EL (cell line): ENCODE measurements at places on chromosomes 11 and 22.

GRCh38 chr22:17314487-17314886 is 54.8 kb upstream of the CECR2 start:
- DNase-seq, result no peak

DNA sequence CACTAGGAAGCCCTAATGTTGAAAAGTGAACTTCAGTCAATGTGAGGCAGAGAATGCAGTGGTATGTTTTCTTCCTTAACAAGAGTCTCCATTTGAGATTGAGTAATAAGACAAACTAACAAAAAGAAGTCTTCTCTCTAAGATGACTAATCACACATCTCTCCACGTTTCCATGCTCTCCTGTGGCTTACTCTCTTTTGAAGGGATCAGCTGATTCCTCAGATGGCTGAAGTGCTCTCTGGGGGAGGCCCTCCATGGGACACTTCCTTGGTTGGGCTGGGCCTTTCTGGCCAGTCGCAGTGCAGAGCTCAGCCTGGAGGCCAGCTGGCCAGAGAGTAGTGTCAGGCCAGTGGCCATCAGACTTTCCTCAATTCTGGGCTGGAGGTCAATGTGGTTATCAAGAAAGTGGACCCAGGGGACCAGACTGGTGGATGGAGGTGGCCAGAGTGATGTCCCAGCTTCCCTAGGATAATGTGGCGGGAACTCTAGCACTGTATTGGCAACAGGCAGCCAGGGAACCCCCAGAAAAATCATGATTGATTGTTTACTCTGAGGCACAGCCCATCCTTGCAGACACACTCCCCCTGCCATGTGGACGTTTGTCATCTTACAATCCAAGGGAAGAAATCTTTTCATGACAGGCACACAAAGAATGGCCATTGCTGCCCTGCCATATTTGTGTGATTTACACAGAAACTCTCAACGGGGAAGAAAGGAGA is 14.5 kb downstream of the CSRP3 start:
- no peak for DNase-seq

DNA sequence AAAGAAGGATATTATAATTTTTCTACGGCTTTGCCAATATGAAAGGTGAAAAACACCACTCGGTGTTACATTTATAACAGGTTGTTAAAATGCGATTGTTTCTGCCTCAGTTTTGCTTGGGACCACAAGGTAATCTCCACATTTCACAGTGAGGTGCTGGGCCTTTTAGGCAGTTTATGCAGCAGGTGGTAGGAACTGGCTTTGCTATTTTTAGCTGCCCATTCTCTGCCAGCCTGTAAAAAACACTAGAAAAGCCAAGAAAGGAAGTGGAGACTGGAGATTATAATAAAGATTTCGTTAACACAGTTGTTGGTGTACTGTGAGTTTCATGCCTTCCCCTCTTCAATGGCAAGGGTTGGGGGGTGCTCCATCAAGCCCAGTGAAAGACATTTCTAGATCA is 8.0 kb upstream of the MRPL16 start:
- no peak for DNase-seq

GRCh38 chr22:26551568-26551967 is 38.4 kb downstream of the TPST2 start:
- no peak for DNase-seq

DNA sequence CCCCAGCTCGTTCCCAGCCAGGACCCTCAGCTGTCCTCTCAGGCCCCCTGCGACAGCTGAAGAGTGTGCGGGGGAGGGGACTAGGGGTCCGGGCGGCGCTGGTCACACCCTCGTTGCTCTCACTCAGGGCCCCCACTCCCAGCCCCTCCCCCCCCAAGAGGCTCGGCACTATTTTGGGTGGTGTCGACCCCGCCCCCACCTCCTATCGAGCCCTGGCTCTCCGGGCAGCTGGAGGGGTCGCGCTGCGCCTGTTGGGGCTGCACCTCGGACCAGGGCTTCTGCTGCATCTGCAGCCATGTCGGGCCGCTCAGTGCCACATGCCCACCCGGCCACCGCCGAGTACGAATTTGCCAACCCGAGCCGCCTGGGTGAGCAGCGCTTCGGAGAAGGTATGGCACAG is at the start of gene HSPB2:
Gene HSPB2, plus strand, starts transcription at position 200 of the 400 bp plus-strand sequence. Its CDS starts 96 bp downstream, at position 296.
- DNase-seq, result no peak

- DNase-seq, result no peak
Measured at GRCh38 chr11:46267930-46268329, 9.5 kb upstream of the CREB3L1 start.

DNA sequence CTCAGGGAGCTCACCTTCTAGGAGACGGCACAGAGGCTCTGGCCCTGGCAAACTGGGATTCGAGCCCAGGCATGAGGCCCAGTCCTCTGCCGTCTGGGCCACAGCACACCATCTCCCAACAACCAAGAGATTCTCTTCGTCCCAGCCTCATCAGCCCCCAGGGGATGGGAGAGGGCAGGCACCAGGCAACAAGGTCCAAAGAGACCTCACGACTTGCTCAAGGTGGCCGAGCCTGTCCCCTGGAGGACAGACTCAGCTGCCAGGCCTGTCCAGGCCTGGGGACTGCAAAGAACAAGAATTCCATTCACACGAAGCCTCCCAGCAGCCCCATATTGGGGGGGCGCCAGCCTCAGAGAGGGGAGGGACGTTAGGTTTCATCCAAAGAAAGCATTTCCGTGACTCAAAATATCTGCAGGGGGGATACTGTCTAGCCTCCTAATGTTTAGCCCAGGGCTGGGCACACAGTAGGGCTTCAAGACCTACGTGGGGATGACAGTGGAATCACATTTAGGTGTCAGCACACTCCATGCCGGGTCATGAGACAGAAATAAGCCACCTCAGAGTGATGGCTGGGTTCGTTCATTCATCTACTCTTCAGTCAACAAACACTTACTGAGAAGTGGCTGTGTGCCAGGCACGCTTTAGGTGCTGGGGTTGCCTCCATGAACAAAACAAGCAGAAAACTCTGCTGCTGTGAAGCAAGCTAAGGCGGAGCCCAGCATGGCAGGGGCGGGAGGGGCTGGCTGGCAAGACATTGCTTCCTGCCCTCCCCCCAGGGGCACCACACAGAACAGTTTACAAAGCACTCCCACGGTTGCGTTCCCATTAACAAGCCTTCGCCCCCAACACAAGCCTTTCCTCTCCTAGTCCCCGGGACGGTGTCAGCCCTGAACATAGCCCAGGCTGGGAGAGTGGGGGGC is 1.2 kb downstream of the CARNS1 start:
- DNase-seq, result peak; percentile 26

DNA sequence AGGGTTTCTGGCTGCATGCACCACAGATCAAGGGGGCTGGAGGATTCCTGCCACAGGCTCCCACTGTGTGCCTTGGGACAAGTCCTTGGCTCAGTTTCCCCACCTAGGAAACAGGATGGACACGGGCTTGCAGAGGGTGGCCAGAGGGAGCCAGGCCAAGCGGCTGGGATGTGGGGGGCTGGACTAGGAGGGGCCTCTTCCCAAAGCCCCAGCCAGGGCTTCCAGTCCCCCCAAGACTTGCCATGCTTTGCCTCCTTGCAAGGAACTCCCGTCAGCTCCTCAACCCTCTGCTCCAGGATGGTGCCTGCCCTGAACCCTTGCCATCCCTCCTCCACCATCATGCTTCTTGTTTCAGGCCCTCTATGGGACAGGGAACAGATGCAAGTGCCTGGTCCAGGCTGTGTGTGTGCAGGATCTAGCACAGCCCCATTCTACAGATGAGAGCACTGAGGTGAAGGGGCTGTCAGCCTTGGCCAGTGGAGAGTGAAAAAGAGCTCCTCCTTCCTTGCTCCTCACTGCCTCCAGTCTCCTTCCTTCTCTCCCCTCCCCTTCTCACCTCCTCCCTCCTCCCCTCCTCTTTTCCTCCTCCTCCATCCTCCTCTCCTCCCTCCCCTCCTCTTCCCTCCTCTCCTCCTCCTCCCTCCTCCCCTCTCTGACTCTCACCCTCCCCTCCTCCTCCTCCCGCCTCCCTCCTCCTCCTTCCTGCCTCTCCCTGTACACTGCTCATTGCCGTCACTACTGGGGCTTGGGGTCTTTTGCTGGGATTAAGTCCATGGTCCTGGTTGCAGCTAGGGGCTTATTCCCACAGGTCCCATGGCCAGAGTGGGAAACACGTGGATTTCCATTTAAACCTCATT is 13.3 kb upstream of the FGF19 start:
- no peak for DNase-seq

GRCh38 chr11:11987503-11988022 is 20.9 kb downstream of the DKK3 start:
- DNase-seq, result peak; percentile 66
